ENCODE measurements at places on chromosomes 5 and 9.

DNA sequence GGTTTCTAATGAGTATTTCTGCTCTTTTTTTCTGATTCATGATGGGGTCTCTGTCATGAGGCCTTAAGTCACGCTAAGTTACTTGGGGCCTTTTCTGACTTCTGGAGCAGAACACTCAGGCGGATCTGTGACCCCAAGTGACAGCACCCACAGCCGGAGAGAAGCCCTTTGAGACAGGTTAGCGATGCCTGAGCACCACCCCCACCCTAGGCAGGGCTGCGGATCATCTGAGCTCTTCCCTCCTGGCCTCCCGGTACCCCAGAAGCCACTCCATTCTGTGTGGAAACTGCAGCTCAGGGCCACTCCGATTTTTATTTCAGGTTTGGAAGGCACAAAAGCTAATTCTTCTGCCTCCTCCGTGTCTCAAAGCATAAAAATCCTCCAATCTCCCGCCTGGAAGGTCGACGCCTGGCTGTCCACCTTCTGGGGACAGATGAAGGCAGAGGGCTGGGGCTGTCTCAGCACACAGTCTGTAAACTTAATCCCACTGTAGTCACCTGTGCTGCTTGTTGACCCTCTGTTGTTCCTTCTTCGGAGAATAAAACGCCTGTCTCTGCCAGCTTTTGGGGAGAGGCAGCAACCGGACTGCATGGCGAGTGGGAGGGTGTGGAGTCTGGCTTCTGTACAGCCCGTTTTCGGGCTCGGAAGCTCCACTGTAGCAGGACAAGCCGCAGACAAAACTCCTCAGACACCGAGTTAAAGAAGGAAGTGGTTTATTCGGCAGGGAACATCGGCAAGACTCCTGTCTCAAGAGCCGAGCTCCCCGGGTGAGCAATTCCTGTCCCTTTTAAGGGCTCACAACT, 88.8 kb downstream of the SPRY4 start:
- no peak for DNase-seq

DNA sequence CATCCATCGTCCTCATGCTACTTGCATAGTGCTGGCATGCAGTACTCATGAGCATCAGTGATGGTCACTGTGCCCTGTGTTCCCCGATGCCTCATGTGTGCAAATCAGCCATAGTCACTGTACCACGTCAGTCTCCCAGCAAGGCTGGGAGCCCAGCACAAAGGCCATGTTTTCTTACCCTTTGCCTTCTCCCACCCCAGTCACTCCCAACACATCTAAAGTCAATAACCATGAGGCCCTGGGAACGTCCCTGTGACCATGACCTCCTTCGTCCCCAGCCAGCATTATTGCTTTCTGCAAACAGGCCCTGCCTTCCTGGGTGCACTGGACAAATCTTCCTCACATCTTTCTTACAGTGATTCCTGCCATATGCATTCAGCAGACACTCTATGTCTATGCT, 406.1 kb downstream of the ICE1 start:
- DNase-seq = no peak

GRCh38 chr5:99005506-99005905, 76.7 kb upstream of the CHD1 start:
- DNase-seq = no peak

DNA sequence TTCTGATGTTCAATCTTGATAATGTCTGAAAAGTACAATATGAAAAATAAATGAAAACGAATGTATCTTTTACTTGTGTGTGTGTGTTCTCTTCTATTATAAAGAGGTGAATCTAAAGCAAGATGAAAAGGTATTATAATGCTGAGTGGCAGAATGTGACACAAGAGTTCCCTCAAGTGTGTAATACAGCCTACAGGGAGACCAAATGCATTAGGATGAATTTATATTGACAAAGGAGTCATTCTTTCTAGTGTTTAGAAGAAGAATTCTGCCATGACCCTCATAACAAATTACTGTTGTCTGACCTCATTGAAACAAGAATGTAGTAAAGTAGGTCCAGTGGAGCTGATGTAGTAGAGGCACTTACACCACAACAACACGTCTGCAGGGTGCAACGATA, 1119.0 kb upstream of the CDH10 start:
- DNase-seq = no peak

DNA sequence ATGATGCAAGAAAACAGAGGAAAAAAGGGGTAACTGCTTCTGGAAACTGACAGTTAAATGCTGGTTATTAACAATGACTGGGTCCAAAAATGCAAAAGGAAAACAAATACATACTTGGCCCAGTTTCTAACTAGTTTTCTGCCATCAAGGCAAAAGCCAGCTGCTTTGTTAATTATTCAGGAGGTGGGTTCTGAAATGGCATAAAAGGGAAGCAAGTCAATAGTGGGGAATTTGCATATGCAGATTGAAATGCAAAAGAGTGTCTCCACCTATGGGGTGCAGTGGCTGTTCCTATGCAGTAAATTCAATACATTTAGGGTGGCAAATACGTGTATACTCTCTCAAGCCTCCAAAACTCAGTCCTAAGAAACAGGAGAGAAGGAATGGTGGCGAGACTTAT, 33.4 kb downstream of the BARHL1 start:
- no peak for DNase-seq

GRCh38 chr5:112886975-112887374, 25.9 kb downstream of the SRP19 start:
- DNase-seq = no peak

DNA sequence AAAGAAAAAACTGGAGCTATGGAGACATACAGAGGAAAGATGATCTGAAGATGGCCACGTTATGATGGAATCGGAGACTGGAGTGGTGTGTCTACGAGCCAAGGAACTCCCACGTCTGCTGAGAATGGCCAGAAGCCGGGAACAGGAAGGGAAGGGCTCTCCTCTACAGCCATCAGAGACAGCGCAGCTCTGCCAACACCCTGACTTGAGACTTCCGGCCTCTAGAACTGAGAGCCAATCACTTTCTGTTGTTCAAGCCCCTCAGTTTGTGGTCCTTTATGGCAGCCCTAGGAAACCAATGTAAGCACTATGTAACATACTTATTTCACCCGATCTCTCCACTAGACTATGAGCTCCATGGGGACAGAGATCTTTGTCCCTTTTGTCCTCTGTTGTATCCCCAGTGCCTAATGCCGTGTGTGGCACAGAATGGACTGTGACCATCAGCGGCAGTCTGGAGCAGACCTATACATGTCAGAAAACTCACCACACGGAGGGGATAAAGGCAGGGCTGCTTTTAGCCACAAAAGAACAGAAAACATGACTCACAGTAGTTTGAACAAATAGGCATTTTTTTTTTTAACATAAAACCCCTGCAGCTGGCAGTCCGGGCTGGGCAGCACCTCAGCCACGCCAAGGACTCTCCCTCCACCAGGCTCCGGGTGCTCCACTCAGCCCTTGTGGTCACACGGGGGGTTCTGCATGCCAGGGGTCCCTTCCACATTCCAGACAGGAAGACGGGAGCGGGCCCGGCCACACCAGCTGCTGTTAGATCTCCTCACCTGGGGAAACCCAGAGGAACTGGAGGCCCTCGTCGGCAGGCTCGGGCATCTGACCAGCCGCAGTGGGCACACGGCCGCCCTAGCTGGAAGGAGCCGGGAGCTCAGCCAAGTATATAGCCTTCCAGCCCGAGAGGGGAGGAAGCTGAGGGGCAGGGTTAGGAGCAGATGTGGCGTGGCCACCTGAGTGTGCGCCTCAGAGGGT, 16.1 kb upstream of the MXD3 start:
- DNase-seq = no peak

GRCh38 chr9:116870566-116870965, 183.5 kb downstream of the TRIM32 start:
- no peak for DNase-seq

- DNase-seq = peak; percentile 94
Observed at GRCh38 chr5:34533582-34534522, 122.3 kb upstream of the RAI14 start.

- DNase-seq = no peak
Observed at GRCh38 chr5:13552361-13552760, 392.1 kb downstream of the DNAH5 start.

DNA sequence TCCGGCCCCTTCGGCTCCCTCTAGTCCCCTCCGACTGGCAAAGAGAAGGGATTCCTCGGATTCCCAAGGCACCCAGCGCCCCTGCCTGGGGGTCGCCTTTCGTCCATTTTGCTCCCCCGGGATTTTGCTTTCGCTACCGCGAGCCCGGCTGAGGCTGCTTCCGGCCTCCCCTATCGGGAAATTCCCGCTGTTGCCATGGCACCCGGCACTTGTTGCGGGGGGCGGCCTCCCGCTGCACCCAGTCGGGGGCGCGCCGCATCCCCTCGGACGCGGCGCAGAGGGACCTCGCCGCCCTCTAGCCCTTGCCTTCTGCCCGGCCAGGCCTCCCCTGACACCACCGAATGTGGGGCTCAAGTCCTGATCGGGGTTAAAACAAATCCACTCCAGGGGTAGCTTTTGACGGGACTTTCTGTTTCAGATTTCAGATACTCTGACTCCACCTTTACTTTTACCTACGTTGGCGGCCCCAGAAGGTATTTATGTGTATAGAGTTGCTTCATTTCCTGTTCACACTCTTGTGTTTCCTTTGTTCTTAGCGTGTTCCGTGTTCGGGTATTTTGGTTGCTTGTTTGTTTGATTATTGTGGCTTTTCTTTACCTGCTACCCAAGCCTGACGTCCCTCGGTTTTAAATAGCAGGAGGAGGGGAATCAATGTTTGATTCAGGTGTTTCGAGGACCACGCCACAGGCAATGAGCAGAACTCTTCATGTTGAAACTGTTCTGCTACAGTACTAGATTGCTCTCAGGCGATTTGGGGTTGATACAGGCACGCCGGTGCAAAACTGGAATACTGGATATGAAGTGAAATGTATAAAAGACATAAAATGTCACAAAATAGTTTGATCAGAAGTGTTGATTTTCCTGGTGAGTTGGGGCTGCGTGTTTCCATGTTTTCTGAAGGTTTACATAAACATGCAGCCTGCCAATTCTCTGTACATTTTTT, 1.5 kb downstream of the PARP8 start:
- DNase-seq = peak; percentile 51

Data from fibroblast of skin of scalp (primary cell).